ENCODE measurements at places on chromosomes 11 and 22.

- no peak for DNase-seq
Measured at GRCh38 chr11:89441606-89442005, 49.6 kb downstream of the NOX4 start.

DNA sequence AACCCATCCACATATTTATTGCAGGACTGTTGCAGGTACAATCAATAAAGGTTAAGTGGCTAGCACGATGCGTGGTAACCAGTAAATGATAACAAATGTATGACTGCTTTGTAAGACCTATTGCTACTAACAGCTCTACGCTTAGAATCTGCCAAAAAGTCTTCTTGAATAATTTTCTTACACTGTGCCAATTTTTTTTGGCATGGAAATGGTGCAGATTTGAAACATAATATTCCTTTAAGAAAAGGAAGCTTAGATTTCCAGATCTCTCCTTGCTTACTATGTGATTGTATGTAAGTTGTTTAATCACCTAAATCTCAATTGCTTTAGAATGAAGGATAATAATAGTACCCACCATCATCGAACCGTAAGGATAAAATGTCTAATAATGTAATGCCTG lies 192.0 kb downstream of the LRRC4C start:
- DNase-seq = no peak

DNA sequence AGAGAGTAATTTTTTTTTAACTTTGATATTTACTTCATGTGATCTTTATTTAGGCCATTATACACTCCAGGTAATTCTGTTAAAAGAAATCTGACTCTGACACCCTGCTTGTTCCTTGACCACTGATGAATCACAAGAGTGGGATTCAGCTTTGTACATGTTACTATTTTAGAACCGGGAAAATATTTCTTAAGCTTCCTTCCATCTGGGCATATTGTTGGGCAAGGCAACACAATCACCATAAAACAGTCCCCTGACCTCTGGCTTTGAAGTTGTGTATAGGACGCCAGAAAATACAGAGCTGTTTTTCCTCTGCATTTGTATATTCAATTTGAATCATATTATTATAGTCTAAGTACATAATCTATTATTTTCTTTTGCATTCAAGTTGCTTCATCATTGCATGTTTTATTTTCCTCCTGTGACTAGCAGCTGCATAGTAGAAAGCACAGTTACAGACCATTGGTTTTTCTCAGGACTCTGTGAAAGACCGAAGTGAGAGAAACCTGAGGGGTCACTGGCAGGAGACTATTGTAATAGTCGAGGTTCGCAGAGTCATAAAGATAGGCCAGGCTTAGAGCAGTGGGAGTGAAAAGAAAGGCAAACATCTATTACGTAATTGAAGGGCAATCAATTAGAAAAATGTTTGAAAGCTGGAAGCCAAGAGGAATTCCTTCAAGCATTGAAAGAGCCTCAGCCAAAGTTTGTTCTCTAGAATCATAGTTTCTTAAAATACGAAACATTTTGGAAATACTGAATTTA lies 51.8 kb upstream of the SLC36A4 start:
- DNase-seq = no peak

DNA sequence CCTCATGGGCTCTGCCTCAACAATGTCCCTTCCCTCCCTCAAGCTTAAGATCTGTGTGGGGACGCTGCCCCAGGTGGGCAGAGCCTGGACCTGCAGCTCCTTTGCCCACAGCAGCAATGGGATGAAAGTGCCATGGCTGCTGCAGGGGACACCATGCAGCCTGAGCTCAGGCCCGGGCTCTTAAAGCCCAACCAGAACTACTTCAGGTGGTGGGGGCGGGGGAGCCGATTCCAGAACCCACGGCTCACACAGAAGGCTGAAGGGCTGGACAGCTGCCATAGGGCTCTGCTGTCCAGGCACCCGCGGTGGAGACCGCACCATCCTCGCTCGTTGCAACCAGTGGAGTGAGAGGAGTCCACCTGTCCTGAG lies 12.5 kb downstream of the CHID1 start:
- no peak for DNase-seq

GRCh38 chr11:117410861-117411710 lies 83.4 kb downstream of the CEP164 start:
- DNase-seq = no peak

- no peak for DNase-seq
Measured at GRCh38 chr22:38963872-38964271, 6.5 kb downstream of the APOBEC3A start.

GRCh38 chr11:106986261-106986660 lies 32.0 kb downstream of the GUCY1A2 start:
- DNase-seq = no peak

- no peak for DNase-seq
Measured at GRCh38 chr11:63491240-63491587, 247 bp upstream of the PLAAT5 start.

- DNase-seq = no peak
Measured at GRCh38 chr11:67406969-67407687, 3.2 kb downstream of the TBC1D10C start.

DNA sequence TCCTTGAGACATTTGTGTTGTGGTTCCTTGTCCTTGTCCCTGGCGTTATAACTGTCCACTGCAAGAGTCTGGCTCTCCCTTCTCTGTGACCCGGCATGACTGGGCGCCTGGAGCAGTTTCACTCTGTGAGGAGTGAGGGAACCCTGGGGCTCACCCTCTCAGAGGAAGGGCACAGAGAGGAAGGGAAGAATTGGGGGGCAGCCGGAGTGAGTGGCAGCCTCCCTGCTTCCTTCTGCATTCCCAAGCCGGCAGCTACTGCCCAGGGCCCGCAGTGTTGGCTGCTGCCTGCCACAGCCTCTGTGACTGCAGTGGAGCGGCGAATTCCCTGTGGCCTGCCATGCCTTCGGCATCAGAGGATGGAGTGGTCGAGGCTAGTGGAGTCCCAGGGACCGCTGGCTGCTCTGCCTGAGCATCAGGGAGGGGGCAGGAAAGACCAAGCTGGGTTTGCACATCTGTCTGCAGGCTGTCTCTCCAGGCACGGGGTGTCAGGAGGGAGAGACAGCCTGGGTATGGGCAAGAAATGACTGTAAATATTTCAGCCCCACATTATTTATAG lies 23.0 kb downstream of the MYBPC3 start:
- DNase-seq = no peak

DNA sequence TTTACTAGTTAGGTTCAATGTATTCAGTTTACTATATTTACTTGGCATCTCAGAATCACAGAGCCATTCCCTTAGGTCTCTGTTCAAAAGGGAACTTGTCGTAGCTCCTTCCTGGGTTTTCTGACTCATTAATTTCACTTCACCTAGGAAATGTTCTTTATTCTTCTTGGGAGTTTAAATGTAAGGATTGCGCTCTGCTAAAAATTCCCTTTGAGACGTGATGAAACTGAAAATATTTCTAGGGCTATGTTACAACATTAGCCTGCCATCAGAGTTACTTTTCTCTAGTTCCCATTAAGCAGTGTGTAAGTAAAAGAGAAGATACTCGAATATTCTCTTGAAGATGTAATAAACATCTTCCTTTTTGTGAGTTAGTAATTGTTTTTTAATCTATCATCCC lies 209.5 kb downstream of the CASP12 start:
- no peak for DNase-seq

DNA sequence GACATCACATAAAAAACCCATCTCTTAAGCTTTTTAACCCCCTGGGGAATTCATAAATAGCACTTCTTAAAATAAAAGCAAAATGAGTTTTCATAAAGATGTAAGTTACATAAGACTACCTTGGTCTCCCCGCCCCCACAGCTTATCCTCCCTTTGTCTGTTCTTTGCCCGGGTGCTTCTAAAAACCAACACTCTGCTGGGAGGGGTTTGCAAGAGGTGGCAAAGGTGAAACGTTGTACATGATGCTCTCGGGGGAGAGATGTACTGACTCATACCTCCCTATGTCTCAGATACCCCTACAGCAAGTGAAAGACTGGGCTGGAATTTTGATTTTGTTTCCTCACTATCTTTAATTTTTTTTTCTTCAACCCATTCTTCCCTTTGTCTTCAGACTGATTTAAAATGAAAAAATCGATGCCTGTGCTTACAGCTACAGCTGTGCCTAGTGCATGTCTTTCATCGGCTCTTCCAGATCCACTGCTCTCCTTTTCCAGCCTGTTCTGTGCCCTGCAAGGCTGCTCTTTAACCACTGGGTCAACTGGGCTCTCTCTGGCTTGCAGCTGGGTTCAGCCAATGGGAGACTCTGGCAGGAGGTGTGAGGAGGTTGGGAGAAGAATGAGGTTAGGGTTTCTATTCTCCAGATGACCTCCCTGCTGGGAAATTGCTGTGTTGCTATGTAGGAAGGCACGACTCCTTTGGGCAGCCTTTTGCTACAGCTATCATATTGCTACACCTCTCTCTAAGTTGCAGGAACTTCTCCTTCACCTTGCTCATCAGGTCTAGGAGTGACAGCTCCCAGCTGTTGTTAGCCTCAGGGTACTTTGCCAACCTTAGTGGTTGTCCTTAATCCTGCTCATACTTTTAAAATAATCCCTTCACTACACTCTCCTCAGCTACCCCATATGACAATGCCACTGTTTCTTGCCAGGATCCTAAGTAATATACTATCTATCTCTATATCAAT lies 266.5 kb downstream of the TENM4 start:
- DNase-seq = no peak

DNA sequence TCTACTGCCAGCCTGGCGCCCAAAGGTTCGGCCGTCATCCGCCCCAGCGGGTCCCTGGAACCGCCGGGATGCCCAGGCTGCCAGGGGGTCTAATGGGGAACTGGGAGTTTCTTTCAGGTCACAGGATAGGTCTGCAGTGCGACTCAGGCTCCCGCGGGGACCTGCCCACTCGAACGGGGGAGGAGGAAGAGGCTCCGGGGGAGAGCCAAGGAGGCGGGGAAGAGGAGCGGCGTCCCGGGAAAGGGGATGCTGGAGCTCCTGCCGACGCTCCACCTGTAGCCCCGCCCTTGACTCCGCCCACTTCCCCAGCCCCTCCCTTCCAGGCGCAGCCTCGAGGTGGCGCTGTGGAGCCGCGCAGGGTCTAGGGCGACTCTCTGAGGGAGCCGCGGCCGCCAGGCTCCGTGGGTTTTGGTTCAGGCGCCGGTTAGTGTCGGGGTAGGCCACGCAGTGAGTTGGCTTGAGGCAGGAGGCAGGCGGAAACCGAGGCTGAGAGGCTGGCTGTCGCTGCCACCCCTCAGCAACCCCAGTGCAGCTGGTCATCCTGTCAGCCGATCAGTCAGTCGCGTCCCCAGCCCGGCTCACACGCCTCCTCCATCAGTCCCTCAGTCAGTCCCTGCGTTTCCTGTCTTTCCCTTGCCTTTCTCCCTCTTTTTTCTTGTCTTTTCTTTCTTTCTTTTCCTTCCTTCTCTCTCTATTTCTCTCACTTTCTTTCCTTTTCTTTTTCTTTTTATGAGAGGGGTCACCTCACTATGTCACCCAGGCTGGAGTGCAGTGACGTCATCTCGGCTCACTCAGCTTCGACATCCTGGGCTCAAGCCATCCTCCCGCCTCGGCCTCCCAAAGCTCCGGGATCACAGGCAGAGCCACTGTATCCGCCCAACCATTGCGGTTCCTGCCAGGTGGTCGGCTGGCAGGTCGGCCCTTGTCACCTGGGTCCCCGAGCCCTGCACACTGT lies 26.4 kb downstream of the YWHAH start:
- peak; percentile 84 for DNase-seq

DNA sequence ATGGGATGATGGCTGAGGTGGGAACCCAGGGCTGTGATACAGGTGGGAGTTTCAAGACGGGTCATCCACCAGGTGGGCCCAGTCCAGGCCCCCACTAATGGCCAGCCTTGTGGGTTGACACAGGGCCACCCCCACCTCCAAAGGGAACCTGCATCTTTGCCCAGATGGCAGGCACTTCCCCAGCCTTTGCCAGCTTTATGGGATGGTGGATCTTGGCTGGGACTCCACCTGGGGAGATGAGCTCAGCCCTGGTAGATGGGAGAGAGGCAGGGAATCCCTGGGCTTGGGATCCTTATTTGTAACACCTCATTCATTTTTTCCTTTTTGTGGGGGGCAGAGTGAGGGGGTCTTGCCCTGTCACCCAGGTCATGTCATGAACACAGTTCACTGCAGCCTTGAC lies 33.4 kb downstream of the CD82 start:
- DNase-seq = no peak

DNA sequence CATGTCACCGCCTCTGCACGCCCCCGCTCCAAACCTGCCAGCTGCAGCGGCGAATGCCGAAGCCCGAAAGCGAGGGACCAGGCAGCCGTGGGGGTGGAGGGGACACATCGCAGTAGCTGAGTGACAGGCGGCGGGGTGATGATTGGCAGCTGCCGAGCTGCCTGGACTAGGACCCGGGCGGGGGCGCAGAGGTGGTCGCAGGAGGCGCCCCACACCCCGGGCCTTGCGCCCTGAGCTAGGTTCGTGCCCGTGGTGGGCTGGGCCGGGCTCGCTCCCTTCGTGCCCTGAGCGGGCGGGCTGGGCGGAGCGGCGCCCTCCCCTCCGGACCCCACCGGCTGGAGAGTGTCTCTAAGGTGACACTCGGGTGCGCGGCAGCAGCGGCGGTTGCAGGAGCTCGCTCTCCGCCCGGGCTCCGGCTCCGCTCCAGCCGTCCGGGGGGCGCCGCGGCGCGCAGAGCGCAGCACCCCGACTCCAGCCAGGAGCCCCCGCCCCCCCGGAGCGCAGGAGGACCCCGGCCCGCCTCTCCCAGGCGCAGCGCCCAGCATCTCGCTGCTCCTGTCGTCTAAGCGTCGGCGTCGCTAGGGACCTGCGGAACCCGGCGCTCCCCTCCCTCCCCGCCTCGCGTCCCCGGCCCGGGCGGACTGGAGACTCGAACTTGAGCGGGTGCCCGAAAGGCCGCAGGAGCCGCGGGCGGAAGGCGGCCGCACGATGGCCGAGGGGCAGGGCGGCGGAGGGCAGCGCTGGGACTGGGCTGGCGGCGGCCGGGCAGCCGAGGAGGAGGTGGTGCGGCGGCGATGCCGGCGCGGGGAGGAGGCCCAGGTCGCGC lies 14.5 kb upstream of the DGKZ start:
- DNase-seq = peak; percentile 31

DNA sequence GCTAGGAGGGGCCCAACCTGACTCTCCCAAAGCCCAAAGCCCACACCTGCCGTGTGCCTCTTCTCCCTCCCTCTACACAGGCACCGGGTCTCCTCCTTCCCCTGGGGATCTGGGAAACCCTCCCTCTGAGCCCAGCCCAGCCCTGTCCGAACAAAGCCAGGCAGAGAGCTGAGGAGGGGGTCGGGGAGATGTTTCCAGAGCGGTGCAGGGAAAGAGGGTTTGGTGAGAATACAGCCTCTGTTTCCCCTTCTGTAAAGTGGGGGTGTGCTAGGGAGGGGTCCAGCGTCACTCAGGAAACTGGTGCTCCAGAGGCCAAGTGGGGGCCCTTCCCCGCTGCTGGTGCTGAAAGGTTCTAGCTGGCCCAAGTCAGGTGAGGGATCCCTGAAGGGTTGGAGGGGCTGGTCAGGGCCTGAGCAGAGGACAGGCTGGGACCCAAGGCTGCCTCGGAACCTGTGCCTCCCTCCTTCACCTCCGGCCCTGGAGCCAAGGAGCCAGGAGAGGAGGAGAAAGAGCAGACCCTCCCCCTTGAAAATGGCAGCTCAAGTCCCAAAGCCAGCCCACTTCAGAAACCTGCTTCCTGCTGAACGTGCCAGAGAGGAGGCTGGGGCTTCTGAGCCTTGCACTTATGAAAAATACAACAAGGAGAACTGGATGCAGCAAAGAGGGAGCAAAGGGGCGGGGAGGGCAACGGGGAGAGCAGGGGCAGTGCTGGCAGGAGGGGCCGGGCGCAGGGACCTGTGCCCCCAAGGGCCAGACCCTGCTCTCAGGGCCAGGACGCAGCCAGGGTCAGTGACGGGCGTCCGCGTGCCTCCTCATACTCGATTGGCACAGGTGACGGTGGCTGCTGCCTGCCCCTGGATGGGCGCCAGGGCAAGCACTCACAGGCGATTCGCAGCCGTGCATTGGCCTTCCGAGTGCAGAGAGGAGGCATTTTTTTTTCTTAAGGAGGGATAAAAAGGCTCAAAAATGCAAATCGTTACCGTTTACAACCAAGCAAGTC lies 43.2 kb downstream of the MACROD1 start:
- no peak for DNase-seq

Data from central memory CD4-positive, alpha-beta T cell (primary cell).